ENCODE measurements at places on chromosomes 2 and 18. TPM values are rescaled to one million over a fixed set of nuclear protein-coding genes. Genes with fewer than 3 reads are reported as not detected.

Gene MERTK
- 0.14 TPM for polyA plus RNA-seq

Gene CCL20
- polyA plus RNA-seq = 0.70 TPM

Gene DPP4
- 1.3 TPM for polyA plus RNA-seq

Gene DYNAP
- 0.07 TPM for polyA plus RNA-seq

Gene ACVR1C
- 0.20 TPM for polyA plus RNA-seq

Gene CPSF3
- 21.1 TPM for polyA plus RNA-seq

Gene SCN9A
- 0.09 TPM for polyA plus RNA-seq

Gene SATB2
- 1.4 TPM for polyA plus RNA-seq

Gene ANKRD30B
- not detected for polyA plus RNA-seq

Gene KRTCAP3
- polyA plus RNA-seq = 14.7 TPM

Gene SIX3
- polyA plus RNA-seq = not detected

Gene GREB1L
- 5.1 TPM for polyA plus RNA-seq

Gene SNED1
- 0.12 TPM for polyA plus RNA-seq

Gene DSG4
- polyA plus RNA-seq = 0.50 TPM

Gene AQP12A
- not detected for polyA plus RNA-seq

Gene DLX1
- 0.68 TPM for polyA plus RNA-seq

Gene DLGAP1
- polyA plus RNA-seq = not detected

Gene IKZF2
- polyA plus RNA-seq = 8.2 TPM

Gene ANKRD53
- polyA plus RNA-seq = not detected

Gene MC4R
- 0.03 TPM for polyA plus RNA-seq
